Upper lobe of right lung (tissue), 1 donor: ENCODE measurements at places on chromosomes 2 and 18.

GRCh38 chr18:49915352-49915751 lies 102.0 kb upstream of the ACAA2 start:
- no peak for DNase-seq

DNA sequence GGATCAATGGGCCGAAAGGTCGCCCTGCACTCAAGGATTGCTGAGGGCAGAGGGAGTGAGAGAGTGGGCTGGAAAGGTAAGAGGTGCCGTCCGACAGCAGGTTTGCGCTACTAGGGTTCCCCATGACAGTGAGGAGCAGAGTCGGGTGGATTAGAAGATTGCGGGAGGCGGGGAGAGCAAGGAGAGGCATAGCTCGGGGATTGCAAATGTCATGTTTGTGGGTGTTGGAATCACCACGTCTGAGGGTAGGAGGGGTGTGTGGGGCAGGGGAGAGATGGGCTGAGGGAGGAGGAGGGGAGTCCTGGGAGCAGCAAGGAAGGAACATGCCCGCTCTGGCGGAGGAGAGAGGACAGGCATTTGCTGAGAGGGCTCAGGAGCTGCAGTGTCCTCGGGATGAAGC lies 81.2 kb downstream of the ZCCHC2 start:
- DNase-seq, result no peak

GRCh38 chr2:188065386-188065785 lies 226.3 kb upstream of the GULP1 start:
- no peak for DNase-seq

DNA sequence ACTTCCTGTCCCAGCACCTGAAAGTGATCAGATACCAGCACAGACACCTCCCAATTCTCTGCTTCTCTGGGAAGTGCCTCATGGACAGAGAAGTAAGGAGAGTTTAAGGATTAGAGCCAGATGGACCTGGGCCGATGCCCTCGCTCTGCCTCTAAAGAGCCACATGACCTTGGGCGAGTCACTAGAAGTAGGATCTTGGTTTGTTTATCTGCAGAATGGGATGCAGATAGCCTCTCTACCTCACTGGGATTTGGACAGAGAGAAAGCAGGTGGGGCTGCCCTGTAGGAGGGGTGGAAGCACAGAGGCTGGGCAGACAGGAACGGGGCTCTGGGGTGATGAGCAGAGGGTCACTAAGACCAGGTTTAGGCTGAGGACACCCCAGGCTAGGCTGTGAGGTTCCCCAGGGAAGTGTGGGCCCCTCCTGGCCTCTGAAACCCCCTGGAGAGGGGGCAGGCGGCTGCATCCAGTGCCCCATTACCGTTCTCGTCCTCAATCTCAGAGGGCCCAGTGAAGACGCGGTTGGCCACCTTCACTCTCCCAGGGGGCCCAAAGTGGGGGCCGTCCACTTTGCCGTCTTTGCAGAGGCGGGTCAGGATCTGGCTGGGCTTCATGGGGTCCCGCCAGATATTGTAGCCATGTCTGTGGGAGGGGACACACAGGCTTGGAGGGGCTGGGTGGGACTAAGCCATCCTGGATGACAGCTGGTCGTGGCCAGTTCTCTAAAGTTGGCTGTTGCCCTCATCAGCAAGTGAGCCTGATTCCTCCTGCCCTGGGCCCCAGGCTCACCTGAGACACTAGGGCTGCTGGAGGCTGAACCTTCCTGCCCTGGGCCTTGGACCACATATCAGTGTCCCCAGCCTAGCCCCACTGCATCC lies 13.3 kb downstream of the OTOF start:
- DNase-seq, result no peak
